ENCODE measurements at places on chromosomes 1 and 21.

DNA sequence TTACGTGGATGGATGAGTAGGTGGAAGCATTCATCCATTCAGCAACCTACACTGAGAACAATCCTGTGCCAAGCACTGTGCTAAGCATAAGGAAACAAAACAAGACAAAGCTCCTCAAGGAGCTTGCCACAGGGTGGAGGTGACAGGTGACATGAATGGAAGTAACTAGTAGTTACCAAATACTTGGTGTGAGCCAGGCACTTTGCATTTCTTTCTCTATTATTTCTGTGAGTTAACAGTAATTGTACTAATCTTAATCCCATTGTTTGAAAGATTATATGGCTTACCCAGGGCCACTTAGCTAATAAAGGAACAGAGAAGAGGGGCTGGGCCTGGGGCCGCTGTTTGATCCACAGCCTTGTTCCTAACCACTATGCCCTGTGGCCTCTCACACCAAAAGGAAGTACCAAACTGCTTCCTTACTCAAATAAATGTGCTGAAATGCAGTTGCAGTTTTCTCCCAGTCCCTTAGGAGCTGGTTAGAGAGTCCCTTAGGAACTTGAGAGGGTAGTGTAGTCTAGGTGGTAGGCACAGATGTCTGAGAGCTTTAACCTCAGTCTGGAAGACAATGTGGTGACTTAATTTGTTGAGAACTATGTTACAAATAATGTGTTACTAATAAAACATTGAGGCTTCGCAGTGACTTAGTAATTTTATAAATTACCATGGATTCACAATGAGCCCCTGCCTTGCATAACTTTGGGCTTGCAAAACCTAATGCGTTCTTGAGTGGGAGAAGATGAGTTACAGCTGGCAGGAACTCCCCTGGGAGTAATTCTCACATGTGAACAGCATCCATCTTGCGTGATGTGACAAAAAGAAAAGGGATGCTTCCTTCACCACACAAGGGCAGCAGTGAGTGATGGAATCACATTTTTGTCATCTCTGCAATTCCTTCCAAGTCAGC lies 69.8 kb downstream of the MPZL1 start:
- DNase-seq, result peak; percentile 99

DNA sequence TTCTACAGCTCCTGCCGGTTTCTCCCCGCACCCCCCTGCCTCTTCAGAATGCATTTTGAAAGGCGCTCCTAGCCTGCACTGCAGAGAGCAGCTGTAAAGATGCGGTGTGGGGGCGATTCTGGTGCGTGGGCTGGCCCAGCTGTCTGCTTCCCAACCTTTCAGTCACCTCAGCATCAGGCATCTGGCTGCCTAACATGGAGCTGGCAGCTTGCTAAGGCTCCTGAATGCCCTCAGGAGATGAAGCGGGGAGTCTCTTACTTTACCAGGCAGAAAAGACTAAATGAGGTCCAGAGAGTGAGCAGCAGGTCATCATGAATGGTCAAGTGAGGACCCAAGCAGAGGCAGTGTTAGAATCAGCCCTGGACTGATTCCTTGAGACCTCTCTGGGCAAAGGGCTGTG lies 8.7 kb downstream of the IER5 start:
- no peak for DNase-seq

DNA sequence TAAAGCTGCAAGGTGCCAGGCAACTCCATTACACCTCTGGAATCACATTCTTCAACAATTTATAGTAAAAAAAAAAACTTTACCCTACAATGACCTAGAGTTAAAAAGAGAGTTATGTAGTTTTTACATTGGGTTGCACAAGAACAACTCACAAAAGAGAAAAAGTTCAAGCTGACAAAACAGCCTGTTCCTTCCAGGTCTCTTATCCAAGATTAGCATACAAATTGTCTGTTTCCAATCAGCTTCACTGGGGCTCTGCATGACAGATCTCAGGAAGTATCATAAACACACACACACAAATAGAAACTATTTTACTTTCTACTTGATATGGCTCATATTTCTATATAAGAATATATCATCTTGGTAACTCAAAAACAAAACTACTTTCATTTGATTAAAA lies 154.6 kb downstream of the PCNX2 start:
- peak; percentile 12 for DNase-seq

DNA sequence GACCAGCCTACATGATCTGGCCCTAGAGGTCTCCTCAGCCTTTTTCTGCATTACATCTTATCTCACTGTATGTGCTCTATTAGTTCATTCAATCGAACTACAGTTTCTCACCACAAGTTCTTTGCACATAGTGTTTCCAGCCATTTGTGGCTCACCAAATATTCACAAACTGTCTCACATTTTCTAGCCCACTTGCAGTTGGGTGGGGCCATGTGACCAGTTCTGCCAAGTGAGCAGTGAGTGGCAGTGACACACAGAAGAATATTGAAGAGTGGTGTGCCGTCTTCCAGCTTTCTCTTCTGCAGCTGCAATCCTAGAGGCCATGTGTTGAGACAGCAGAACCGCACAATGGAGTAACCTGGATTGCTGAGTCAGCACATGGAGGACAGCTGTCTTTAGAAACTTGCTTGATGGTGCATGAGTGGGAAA lies 103.2 kb upstream of the ZNF644 start:
- no peak for DNase-seq

- DNase-seq, result no peak
Observed at GRCh38 chr1:158155673-158156072, 25.0 kb upstream of the CD1D start.

DNA sequence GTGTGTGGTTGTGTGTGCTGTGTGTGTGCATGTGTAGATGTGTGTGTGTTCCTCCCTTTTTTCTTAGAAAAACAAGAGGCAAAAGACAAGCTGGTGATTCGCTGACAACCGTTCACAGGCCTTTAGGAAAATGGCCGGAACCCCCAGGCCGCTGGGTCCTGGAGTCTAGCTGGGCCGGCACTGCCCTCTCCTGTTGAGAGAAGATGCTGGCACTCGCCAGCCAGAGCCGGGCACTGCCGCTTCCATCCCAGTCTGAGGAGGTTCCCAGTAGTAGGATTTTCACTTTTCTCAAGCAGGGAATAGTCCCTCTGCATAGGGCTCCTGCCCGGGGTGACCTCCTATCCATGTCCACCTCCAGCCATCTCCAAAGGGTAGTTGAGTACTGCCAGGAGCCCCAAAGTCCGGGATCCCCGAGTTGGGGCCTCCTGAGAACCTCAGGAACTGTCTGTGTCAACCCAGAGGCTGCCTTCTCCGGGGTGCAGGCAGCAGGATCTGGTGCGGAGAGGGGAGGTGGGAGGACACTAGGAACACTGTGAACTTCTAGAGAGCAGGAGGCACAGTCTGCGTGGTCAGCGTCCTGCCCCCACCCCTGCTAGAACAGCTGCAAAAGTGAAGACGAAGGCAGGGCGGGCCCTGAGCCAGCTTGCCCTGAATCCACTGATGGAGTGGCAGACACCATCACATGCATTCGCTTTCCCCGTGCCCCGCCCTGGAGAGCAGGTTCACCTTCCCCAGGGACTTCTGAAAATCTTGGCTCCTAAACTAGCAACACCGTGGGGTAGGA lies 44.1 kb upstream of the ARHGEF16 start:
- peak; percentile 20 for DNase-seq

- DNase-seq, result no peak
Observed at GRCh38 chr1:54619749-54620148, 3.6 kb downstream of the FAM151A start.

DNA sequence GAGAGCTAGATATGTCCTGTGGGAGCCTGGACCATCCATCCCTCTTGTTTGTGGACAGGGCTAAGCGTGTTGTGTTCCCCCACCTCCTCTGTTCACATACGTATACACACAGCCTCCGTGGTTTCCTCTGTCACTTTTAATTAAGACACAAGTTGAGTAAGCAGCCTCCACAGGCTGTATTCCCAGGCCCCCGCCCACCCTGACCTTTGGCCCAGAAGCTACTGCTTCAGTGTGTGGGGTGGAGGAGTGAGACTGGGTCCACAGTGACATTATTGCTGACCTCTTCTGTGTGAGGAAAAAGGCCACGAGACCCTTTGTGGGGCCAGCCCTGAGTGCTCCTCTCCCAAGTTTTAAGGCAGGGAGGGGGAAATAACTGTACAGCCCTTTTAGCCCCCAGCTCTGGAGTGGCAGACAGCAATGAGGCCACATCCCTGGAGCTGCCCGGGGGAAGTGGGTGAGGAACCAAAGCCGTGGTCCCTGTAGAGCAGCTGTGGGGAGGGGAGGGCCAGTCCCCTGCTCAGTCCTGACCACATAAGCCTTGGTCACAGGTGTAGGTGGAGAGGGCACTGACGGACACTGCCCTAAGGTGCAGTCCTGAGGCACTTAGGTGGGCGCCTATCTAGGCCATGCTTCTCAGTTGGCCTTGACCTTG lies 4.4 kb downstream of the ELOVL1 start:
- DNase-seq, result no peak

DNA sequence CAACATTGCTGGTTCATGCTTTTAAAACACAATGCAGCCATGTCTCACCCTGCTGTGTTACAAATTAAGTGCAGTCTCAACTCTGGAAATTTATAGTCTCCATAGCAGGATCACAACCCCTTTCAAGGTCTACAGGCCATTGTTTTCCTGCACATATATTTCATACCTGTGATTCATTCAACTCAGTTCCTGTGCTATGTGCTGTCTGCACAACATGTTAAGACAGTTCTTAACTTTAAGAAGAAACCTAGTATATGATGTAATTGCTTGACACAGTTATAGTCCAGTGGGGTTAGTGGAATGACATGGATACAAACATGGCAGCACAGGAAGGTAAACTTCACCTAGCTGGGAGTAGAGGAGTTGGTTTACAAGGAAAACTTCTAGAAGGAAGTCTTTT lies 106.4 kb downstream of the IFI44 start:
- no peak for DNase-seq

- DNase-seq, result no peak
Observed at GRCh38 chr1:247332623-247333361, 1.1 kb upstream of the ZNF496 start.

DNA sequence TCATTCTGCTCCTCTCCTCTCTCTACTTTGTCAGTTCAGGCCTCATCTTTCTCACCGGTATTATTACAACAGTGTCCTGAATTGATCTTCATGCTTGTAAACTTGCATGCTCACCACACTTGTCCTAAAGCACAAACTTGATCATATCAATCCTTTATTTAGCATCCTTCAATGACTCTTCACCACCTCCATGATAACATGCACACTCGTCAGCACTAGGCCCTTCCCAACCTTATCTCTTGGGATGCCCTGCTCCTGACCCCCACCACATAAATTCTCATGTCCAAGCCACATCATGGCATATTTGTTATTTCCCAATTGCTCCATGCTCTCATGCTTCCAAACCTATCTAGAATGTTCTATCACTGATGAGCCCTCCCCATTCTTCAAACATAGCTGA lies 103.1 kb downstream of the ENAH start:
- DNase-seq, result no peak

DNA sequence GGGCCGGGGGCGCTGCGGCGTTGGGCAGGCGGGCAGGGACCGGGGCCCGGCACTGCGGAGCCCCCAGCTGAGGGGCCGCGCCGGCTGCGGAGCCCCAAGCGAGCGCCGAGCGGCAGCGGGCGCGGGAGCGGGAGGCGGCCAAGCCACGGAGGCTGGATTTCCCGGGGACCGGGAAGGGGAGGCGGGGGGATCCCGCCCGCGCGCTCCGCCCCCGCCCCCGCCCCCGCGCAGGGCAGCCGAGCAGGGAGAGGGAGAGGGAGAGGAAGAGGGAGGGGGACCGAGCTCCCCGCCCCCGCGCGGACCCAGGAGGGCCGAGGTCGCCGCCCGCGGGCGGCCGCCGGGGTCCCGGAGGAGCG lies at the start of gene DLGAP3:
TSS of gene DLGAP3 (minus strand) at position 154 of the 356 bp plus-strand sequence. CDS start 24,267 bp downstream, outside the sequence.
- no peak for DNase-seq

DNA sequence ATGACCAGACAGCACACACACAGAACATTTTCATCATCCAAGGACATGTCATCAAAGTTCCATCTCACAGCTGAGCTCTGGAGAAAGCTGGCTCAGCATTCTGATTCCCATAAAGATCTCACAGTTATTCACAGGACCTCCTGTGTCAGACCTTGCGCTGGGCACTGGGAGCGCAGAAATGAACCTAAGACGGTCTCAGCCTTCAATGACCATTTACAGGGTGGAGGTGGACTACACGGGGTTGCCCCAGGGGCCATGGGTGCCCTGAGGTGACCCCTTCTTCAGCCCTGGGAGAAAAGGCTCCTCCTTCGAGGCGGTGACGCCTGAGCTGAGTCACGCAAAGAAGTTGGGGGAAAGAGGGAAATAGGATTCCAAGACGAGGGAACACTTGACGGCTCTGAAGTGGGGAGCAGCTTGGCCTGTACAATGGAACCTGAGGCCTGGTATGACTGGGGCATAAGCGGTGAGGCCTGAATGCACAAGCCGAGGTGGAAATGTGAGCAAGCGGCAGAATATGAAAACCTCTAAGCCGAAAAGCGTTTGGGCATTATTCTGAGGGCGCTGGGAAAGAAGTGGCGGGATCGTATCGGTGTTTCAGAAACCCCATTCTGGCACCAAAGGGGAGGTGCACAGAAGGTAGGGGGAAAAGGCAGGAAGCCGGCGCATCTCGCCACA lies 797 bp downstream of the CC2D1B start:
- no peak for DNase-seq

DNA sequence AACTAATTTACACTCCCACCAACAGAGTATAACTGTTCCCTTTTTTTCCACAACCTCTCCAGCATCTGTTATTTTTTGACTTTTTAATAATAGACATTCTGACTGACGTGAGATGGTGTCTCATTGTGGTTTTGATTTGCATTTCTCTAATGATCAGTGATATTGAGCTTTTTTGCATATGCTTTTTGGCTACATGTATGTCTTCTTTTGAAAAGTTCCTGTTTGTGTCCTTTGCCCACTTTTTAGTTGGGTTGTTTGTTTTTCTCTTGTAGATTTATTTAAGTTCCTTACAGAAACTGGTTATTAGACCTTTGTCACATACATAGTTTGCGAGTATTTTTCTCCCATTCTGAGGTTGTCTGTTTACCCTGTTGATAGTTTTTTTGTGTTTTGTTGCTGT lies 375.2 kb downstream of the MATN1 start:
- no peak for DNase-seq

DNA sequence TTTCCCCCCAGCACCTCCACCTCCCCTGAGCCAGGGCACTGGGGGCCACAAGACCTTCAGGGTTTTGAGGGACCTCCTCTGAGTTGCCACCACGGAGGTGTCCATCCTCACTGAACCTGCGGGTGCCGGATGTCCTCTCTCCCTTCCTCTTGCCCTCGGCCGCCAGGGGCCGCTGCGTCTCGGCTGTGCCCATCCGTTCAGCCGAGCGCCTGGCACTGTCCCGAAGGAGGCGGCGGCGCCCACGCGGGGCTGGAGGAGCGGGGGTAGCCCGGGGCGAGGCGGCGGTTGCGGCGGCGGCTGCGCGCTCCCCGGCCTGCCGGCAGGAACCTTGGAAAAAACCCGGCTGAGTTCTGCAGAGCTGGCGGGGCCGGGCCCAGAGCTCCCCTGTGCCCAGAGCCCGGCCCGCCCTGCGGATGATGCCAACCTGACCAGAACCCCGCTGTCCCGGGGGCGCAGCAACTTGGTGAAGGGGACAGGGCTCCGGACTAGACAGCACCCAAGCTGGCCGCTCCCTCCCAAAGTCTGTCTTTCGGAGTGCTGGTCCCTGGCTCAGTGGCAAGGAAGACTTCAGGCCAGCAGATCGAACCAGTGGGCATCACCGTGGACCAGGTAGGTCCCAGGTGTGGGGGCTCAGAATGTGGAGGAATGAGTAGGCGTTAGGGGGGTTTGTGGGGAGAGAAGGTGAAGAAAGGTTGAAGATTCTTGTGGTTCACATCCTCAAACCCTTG lies 3.7 kb upstream of the PPM1J start:
- no peak for DNase-seq

- no peak for DNase-seq
Observed at GRCh38 chr1:227922501-227923352, 25.0 kb downstream of the WNT9A start.

GRCh38 chr1:28236656-28237322 lies 865 bp downstream of the ATP5IF1 start:
- no peak for DNase-seq

All from fibroblast of skin of left quadriceps (primary cell).